Fibroblast of lung (primary cell): ENCODE measurements at places on chromosomes 11 and 22. TPM values are rescaled to one million over a fixed set of nuclear protein-coding genes. Genes with fewer than 3 reads are reported as not detected.

Gene ADAMTS15
- total RNA-seq, result 23.4 and 24.9 TPM in 2 replicates

Gene OR2D3
- total RNA-seq, result not detected in 2 replicates

Gene PDGFD
- total RNA-seq, result 1.3 and 10.5 TPM in 2 replicates

Gene GP1BB
- total RNA-seq, result 1.8 and 2.1 TPM in 2 replicates

Gene CARD18
- total RNA-seq, result not detected in 2 replicates

Gene GLB1L3
- not detected in 2 replicates for total RNA-seq

Gene SCUBE2
- total RNA-seq, result 1.8 TPM in 2 replicates

Gene CCDC73
- under 0.01 TPM in 2 replicates for total RNA-seq

Gene F2
- not detected in 2 replicates for total RNA-seq

Gene SNAP29
- 9.2 and 10.6 TPM in 2 replicates for total RNA-seq

Gene RCOR2
- total RNA-seq, result 4.1 and 5.6 TPM in 2 replicates

Gene SLC22A6
- not detected in 2 replicates for total RNA-seq
